NCI-H187 (cell line): ENCODE measurements at places on chromosomes 7 and 10.

GRCh38 chr10:26057466-26057865, 123.4 kb downstream of the MYO3A start:
- no peak for DNase-seq

DNA sequence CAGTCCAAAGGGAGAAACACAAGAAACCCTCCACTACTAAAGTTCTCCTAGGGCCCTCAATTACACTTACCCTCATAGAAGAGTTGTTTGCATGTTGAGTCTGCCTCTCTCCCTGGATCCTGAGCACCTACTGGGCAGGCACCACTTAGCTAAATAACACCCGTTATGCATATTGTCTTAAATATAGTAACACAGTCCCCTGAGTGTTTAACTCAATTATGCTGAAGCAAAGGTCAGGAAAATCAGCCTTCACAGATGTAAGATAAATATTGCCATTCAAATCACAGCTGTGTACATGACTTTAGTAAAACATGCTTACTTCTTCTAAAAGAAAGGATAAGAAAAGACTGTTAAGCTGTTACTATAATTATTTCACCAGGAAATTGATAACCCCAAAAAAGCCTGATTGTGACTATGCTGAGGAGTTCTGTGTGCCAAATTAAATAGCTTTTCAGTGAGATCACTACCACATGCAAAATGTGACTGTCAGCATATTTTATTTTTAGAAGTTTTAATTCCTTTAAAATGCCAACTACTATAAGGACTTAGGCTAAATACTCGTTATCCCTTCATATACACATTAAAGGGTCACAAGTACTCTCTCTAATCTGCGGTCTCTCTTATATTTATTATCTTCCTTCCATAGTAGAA, 733.9 kb upstream of the PHF14 start:
- no peak for DNase-seq

GRCh38 chr7:132145063-132145462, 431.2 kb downstream of the PLXNA4 start:
- DNase-seq, result no peak

DNA sequence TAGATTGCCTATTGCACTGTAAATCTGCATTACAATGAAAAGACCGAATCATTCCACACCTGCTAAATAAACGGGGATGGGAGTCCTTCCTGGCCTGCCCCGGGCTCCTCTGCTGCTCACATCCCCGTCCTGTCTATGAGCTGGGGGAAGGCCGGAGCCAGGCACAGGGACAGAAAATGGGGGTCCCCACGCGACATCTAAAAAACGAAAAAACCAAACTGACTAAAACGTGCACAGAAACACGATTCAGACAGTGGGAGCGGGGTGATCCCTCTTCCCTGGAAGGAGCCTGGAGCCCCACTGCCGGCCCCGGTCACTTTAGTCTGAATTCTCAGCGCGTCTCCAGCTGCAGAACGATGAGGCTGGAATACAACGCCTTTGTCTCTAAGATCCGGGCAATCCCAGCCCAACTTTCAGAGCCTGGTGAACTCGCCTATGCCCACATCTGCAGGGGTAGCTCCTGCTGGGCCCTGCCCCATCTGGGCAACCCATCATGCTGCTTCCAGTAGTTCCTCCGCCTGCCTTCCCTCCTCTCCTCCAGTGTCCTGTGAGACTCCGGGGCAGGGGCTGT, 78.0 kb downstream of the ADARB2 start:
- DNase-seq, result no peak

DNA sequence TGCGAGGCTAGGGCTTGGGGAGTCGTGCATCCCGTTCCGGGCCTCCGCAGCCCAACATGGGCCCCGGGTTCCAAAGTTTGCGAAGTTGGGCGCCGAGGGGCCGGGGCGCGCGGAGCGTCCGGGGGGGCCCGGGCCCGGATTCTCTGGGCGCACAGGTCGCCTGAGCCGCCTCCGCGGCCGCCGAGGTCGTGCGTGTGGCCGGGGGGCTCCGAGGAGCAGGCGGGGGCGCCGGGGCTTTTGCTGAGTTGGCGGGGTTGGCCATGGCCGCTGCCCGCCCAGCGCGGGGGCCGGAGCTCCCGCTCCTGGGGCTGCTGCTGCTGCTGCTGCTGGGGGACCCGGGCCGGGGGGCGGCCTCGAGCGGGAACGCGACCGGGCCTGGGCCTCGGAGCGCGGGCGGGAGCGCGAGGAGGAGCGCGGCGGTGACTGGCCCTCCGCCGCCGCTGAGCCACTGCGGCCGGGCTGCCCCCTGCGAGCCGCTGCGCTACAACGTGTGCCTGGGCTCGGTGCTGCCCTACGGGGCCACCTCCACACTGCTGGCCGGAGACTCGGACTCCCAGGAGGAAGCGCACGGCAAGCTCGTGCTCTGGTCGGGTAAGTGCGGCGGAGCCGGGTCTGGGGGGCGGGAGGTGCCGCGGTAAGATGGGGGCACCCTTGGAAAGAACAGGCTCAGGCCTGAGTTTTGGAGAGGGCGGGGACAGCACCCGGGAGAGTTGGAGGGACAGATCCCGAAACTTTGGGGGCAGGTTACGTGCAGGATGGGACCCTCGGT, 643 bp downstream of the SMO start:
- no peak for DNase-seq

GRCh38 chr10:94916423-94916822, 22.0 kb upstream of the CYP2C9 start:
- no peak for DNase-seq

GRCh38 chr10:74981831-74982633, 129.4 kb upstream of the SAMD8 start:
- no peak for DNase-seq

DNA sequence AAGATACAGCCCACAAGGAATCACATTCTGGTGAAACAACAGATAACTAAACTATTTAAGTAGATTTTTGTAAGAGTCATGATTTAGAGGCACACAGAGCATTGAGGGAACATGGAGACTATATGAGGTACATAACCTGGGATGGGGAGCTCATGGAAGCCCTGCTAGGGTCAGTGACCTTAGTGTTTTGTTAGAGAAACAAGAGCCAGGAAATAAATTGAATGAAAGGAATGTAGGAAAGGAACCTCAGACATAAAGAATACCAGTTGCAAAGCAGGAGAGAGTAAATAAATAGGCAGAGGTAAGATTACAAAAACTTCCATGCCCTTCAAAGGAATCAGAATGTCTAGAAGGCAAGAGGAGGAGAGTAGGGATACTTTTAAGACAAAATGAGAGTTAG, 1076.9 kb downstream of the CNTNAP2 start:
- DNase-seq, result no peak

DNA sequence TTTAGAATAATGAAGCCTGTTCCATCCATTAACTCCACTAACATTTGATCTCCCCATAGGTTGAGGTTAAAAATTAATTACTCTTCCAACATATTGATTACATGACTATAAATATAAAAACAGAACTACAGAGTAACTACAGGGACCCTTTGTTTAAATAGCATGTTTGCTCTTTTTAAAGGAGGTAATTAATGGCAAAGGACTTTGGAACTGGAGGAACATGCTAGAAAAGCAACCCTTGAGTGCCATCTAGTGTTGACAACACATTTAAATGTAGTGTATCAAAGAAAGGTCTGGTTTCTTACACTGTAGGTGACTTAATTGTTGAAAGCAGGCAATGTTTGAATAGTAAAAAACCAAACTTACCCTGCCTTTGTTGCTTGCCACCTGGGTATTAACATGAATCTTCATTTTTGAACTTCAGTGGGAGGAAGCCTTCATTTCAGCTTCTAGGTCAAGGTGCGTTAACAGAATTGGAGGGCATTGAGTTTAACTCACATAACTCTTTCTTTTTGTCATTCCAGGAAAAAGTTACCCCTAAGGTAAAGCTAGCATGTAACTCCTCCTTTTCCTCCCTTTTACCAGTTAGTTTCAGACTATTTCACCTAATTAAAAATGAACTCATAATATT, 52.6 kb upstream of the CAPZA2 start:
- DNase-seq, result peak; percentile 47

- no peak for DNase-seq
Observed at GRCh38 chr7:51055039-51055840, 261.4 kb downstream of the COBL start.

DNA sequence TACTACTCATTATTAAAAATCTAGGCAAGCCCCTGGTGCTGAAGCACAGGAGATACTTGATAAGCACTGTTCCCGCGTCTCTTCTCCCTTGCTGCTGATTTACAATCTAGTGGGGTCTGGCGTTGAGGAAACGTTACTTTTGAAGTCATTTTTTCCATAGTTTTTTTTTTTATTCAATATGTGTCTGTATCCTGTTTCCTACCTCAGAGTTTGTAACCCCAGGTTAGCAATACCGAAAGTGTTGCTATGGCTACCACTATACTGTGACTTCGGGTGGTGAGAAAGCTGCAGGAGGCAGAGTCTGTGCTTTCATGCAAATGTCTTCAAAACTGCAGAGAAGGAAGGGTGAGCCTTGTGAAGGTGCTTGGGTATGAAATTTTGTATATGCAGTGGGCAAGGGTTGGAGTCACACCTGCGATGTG, 458.8 kb upstream of the GHITM start:
- no peak for DNase-seq

DNA sequence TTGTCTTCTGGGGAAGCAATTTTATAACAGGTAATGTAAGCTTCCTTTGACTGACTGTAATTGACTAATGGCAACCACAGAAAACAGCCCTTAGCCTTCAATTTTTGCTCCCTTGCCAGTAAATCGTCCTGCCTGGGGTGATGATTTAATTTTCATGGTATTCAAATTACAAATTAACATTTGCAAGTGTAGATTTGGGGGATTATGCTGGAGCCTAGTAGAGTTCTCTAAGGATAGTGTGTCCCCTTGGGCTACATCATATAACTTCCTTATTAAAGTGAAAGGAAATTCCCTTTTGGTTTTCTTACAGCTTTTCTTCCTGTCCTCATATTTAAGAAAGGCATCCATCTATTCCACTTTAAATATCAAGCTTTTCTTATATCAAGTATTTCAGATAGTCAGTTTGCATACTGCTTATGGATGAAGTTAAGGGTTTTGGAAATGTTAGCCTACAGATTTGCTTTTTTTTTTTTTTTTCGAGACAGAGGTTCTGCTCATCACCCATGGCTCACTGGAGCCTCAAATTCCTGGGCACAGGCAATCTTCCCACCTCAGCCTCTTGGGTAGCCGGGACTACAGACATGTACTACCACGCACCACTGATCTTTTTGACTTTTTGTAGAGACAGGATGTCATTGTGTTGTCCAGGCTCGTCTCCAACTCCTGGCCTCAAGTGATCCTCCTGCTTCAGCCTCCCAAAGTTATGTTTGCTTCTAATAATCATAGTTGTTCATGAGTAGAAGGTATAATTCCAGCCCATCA, 35.9 kb upstream of the HDAC9 start:
- DNase-seq, result no peak

GRCh38 chr7:11751315-11751714, 80.7 kb downstream of the THSD7A start:
- DNase-seq, result no peak

DNA sequence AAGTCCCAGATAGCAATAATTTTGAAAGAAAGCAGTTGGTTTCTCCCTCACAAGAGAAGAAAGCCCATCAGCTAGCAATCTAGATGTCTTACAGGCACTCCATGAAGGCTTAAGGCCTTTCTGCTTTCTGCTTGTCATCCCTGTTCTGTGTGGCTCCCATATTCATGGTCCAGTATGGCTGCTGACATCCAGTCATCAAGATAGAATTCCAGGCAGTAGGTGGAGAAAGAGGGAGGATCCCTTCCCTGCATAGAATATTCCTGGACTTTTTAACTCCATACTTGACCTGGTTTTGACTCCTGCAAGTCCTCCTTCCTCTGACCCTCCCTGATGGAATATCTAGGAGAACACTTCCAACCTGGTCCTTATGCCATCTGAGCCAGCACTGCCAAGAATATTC, 389.9 kb upstream of the AKR1E2 start:
- DNase-seq, result no peak

DNA sequence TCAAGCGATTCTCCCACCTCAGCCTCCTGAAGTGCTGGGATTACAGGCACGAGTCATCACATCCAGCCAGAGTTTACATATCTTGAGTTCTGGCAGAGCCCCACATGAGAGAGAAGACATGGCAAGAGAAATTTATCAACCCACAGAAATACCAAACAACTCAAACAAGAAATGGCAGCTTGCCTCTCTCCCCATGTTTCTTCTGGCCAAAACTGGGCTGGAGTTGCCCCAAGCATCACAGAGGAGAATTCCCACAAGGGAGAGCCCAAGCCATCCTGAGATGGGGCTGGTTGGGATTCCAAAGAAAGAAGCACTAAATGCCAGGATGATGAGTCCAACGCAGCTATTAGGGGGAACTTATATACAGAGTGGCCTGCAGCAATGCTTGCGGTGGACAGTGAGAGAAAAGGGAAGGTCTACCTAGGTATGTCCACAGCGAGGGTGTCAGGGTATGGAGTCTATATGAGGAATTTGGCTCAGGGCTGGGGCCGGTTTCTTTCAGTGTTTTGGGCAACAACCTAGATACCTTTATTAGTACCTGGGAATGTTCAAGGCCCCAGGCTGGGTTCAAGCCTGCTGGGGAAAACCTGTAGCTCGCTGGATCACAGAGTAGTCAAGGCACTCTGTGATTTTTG, 14.5 kb upstream of the PAX4 start:
- no peak for DNase-seq

- no peak for DNase-seq
Observed at GRCh38 chr10:16894821-16895220, 77.6 kb upstream of the RSU1 start.

GRCh38 chr10:91043173-91043910, 122.5 kb upstream of the ANKRD1 start:
- DNase-seq, result no peak

- DNase-seq, result no peak
Observed at GRCh38 chr7:101739775-101740398, 77.5 kb upstream of the CUX1 start.

- no peak for DNase-seq
Observed at GRCh38 chr7:100431286-100431735, 1.7 kb downstream of the MEPCE start.

DNA sequence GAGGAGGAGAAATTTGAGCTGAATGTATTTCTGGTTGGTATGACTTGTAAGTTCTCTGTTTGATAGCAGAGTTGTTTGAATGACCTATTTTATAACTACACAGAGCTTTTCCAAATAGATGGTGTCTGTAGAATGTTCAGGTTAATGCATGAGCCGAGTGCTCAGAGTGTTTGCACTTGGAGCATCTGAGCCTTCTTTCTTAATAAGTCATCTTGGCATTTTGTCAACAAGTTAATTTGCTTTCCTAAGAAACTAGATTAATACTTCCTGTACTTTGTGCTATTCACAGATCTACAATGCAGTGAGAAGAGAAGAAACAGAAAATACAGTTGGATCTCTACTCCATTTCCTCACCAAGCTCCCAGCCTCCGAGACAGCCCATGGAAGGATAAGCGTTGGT, 138.2 kb downstream of the PLCE1 start:
- no peak for DNase-seq

DNA sequence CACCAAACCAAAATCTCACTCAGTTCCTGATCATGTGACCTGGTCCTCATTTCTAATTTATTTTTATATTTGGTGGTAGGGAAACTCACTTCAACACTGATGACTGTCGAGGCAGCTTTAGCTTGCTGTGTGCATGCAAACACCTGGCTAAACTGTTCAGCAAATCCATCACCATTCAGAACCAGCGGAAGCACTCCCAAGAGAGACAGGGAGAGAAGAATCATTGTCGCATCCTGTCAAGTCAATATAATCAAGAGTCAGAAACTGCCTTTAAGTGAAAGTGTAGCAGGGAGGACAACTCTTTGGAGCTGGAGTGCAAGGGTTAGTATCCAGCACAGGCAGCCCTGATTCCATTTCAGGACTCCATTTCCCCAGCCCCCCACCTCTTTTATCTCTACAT, 300.7 kb downstream of the XPNPEP1 start:
- DNase-seq, result no peak

- DNase-seq, result no peak
Observed at GRCh38 chr7:82284936-82285519, 158.5 kb downstream of the CACNA2D1 start.
